ENCODE measurements at places on chromosomes 1 and 21. TPM values are rescaled to one million over a fixed set of nuclear protein-coding genes. Genes with fewer than 3 reads are reported as not detected.

ACTN2 gene
- 1.3 TPM for total RNA-seq

PLPPR5 gene
- not detected for total RNA-seq

PDE4B gene
- 6.6 TPM for total RNA-seq

NGF gene
- 0.39 TPM for total RNA-seq

PYHIN1 gene
- 0.87 TPM for total RNA-seq

RXRG gene
- 0.29 TPM for total RNA-seq

CIART gene
- 1.6 TPM for total RNA-seq

DNA sequence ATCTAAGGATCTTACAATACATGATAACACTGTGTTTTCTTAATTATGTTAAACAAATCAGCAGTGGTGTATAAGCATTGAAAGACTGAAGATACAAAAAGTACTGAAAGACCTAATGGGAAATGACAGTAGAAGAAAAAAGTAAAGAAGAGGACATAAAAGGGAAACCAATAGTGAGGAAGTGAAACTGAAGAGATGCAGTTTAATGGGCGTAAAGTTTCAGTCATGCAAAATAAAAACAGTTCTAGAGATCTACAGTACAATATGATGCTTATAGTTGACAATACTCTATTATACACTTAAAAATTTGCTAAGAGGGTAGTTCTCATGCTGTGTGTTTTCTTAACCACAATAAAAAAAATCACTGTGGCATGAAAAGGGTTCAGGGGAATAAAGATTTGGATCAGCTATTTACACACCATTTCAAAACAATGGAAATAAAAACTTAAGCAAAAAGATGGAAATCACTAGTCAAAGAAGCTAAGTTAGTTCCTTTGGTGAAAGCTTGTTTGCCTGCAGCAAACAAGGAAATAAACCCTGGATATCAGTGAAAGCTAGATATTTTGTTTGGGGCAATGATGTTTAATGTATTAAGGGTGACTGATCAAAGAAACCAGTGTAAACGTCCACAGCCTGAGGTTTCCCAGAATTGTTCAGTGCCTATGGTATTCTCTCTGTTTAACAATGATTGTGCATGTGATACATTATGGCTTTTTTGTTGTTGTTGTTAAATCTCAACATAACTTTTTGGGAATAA lies 1160.8 kb upstream of the ADGRL2 start:
- DNase-seq: no peak

DNA sequence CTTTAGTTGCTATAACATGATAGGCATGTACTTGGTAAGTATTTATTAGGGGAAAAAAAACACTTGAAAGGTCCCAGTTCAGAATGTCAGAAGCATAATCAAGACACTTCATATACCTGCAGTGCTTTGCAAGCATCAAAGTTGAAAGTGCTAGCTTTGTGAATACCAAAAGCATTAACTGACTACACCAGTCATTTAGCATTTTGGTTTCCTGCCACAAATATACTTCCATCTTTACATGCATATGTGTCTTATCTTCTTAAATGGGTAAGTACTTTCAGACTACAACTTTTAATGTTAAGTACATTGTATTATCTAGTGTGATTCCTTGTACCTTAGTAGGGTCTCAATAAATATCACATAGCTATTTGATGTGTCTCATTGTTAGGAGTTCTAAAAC lies 43.7 kb downstream of the AKT3 start:
- DNase-seq: no peak

GRCh38 chr1:115117298-115117697 lies 28.0 kb upstream of the TSPAN2 start:
- no peak for DNase-seq

DNA sequence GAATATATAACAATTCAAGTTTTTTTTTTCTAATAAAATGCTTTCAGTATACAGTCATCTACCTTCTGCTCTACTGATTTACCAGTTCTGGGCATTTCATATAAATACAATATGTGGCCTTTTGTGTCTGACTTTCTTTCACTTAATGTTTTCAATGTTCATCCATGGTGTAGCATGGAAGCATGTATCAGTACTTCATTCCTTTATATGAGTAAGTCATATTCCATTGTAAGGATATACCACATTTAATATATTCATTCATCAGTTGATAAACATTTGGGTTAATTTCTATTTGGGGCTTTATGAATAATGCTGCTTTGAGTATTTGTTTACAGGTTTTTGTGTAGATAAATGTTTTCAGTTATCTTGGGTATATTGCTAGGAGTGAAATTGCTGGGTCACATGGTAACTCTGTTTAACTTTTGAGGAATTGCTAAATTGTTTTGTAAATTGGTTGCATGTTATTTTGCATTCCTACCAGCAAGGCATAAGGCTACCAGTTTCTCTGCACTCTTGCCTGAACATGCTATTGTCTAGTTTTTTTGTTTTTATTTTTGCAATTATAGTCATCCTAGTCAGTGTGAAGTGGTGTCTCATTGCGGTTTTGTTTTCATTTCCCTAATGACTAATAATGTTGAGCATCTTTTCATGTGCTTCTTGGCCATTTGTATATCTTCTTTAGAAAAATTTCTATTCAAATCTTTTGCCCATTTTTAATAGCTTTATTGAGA lies 206.1 kb downstream of the TM2D1 start:
- DNase-seq: no peak

DNA sequence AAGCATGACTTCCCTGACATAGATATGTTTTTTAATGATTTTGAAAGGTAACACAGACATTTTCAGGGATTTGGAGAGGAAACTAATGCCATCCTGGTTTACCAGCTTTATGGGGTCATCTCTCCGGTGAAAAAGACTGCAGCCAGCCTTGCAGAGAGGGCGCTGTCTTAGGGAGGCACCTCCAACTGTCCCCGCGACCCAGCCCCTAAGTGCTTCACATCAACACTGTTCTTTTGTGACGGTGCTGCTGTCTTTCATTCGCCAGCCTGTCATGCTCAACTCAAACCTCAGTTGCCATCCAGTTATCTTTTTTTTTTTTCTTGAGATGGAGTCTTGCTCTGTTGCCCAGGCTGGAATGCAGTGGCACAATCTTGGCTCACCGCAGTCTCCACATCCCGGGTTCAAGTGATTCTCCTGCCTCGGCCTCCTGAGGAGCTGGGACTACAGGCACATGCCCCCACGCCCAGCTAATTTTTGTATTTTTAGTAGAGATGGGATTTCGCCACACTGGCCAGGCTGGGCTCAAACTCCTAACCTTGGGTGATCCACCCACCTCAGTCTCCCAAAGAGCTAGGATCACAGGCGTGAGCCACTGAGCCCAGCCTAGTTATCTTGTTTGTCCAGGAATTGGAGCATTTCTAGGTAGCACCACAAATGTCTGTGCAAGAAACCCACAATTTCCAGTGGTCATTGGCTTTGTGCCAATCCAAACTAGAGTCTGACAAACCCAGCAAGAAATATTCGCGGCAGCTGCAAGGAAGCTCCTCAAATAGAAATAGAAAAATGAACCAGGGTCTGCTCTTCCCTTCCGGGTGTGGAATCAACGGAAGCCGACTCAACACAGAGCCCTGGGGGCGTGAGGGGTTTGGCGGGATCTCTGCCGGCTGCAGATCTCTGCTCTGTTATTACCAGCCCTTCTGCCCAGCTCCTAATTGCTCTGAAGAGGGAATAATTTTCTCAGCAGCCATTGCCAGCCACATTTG lies 24.2 kb downstream of the PDE9A start:
- DNase-seq: no peak
